ENCODE measurements at places on chromosomes 3 and 15. TPM values are rescaled to one million over a fixed set of nuclear protein-coding genes. Genes with fewer than 3 reads are reported as not detected.

Gene ST3GAL6
- 14.3 TPM for total RNA-seq

Gene HESX1
- total RNA-seq = not detected

Gene TMEM158
- 70.1 TPM for total RNA-seq

Gene SLC7A14
- total RNA-seq = 4.9 TPM

Gene CHST14
- total RNA-seq = 13.4 TPM

Gene SCAANT1
- total RNA-seq = not detected

Gene PARP15
- total RNA-seq = under 0.01 TPM

Gene MLF1
- 13.7 TPM for total RNA-seq

Gene CMTM8
- not detected for total RNA-seq

Gene EXOSC7
- total RNA-seq = 43.8 TPM

Gene TYRO3
- total RNA-seq = 9.6 TPM

Gene TRH
- total RNA-seq = not detected

Gene ARL8B
- 76.5 TPM for total RNA-seq

Gene KCNMB2
- total RNA-seq = not detected

Gene CPEB1
- 20.8 TPM for total RNA-seq

Gene BRK1
- 89.8 TPM for total RNA-seq

Gene P2RY13
- total RNA-seq = not detected

Gene NEK4
- 27.4 TPM for total RNA-seq

Gene PRTG
- total RNA-seq = 1.2 TPM

Gene CD276
- total RNA-seq = 175 TPM

Gene CHD2
- 72.5 TPM for total RNA-seq

Gene GATM
- 0.28 TPM for total RNA-seq

Gene P2RY1
- 0.59 TPM for total RNA-seq

Gene ELL3
- total RNA-seq = 2.7 TPM

Gene TMCO5A
- total RNA-seq = not detected

Gene ZNF35
- total RNA-seq = 18.5 TPM

Gene LRRC31
- total RNA-seq = not detected

Gene ATR
- total RNA-seq = 42.4 TPM

Gene CPNE9
- not detected for total RNA-seq

Gene TMEM40
- not detected for total RNA-seq

Gene MINAR1
- total RNA-seq = 1.8 TPM

Gene TPM1
- total RNA-seq = 2,698 TPM

Gene ALPK3
- total RNA-seq = 0.89 TPM

Gene SELENOK
- total RNA-seq = 16.9 TPM

Gene SEC22A
- total RNA-seq = 46.7 TPM

Gene UTS2B
- total RNA-seq = 0.30 TPM

Gene TXNRD3
- total RNA-seq = 7.1 TPM
